ENCODE measurements at places on chromosomes 5 and 9.

GRCh38 chr5:137400571-137400970 lies 98.6 kb downstream of the SPOCK1 start:
- DNase-seq: no peak

DNA sequence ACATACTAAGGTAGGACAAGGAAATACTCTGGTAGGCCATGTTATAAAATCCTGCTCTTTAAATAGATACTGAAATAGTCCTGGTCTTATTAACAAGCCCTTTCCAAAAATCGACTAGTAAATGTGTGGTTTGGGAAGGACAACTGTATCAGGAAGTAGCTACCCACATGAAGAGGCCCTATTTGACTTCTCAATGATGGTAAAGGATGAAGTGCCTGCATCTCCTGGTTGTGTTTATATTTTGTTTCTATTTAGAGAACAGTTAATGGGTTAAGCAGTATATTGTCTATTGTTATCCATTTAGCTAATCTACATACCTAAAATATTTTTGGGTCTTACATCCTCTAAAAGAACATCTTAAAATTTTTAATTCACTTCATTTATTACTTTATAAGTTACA lies 12.5 kb downstream of the GDF9 start:
- no peak for DNase-seq

- no peak for DNase-seq
These were observed 25.3 kb upstream of the ISOC1 start for GRCh38 chr5:129069292-129069691.

GRCh38 chr9:137162505-137163364 lies 7.1 kb downstream of the LRRC26 start:
- DNase-seq: no peak

- DNase-seq: no peak
These were observed 292.3 kb downstream of the SMARCA2 start for GRCh38 chr9:2307480-2307879.

DNA sequence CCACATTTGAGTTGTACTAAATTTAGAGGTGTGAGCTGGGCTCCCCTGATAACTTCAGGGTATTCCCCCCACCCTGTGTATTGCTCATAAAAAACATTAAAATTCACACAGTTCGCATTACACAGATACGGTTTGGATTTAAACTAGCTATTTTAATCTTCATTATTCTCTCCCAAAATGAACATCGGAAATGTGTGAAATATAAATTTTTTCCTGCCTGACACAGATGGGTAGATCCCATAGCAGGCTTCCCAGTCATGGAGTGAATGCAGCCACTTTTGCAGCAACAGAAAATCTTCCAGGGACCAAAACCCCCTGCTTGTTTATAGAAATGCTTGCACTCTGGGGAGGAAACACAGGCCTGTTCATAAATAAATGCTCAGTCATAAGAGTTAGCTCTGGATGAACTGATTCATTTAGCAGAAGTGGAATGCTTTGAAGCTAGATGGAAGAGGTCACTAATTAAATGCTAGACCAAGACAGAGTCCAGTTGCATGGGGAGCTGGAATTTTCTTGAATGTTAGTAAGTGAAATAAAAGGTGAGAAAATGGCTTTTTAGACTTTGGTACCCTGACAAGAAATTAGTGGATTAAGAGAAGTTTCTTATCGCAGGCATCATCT lies 115.6 kb downstream of the PDE8B start:
- no peak for DNase-seq

Data from Panc1 (cell line).